ENCODE measurements at places on chromosomes 12 and 14.

- DNase-seq: peak; percentile 44
Measured at GRCh38 chr14:30994681-30995620, 30.5 kb upstream of the AP4S1 start.

DNA sequence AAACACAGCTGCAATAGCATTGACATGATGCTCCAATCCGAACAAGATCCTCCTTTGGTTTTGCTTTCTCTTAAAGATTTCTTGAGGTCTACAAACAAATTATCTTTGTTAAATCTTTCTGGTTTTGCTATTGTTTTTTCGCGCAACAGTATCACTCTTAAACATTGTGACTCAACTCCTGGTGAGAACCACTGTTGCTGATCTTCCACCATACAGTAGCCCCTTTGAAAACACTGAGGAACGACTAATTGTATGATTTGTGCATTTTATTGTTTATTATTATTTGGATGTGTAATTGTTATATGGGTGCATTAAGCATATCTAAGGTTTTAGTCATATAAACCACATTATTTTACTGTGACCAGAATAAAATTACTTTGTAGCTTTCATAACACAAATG is 282.8 kb downstream of the EGLN3 start:
- DNase-seq: no peak

DNA sequence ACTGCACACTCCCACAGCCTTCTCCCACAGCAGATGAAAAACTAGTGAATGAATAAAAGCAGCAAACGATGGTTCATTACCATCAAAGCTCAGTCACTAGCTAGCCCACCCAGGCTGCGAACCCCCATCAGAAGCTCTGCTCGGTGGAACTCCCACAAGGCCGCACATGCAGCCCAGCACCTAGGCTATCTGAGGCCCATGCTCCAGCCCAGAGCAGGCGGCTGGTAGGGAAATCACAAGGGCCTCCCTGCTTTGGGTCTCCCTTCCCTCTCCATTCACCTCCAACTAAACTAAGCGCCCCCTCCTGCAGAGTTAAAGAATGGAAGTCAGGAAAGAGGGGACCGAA is 69.0 kb downstream of the ITPK1 start:
- DNase-seq: no peak

DNA sequence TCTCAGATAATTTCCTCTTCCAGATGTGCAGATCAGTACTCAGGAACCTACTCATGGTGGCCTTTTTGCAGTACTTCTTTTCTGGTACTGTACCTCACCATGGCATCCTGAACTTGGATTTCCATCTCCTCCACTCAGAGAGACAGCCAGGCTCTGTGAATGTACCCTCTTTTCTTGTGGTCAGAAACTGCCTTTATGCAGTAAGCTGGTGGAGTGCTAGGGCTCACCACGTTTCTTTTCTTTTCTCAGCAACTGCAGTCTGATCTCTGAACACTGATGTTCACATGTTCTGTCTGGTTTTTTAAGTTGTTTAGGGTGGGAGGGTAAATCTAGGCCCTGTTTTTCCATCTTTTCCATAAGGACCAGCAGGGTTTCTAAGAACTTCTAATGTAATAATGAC is 99.8 kb upstream of the NRXN3 start:
- DNase-seq: no peak

- DNase-seq: peak; percentile 81
Measured at GRCh38 chr12:55930771-55931316, at the start of gene DGKA. Gene DGKA (plus strand): TSS chr12:55931162. CDS start chr12:55936504, 5,342 bp downstream.

DNA sequence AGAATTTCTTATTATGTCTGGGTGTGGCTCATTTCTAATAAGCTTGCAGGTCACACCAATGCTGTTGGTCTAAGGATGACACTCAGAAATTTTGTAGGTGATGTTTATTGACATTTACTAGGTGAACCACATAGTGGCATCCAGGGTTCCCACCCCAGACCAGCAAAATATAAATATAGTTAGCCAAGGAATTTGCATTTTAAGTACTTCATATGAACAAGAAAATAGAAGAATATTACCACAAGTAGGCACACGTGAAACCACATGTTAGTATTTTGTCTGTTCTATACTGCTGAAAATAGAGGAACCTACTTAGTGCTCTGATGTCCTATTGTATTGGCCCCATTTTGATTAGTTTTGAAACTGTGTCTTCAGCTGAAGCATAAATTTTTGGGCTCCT is 71.1 kb downstream of the USP15 start:
- no peak for DNase-seq

- no peak for DNase-seq
Measured at GRCh38 chr12:104551-105081, 38.0 kb downstream of the IQSEC3 start.

- DNase-seq: no peak
Measured at GRCh38 chr12:5921966-5922899, 22.8 kb downstream of the ANO2 start.

DNA sequence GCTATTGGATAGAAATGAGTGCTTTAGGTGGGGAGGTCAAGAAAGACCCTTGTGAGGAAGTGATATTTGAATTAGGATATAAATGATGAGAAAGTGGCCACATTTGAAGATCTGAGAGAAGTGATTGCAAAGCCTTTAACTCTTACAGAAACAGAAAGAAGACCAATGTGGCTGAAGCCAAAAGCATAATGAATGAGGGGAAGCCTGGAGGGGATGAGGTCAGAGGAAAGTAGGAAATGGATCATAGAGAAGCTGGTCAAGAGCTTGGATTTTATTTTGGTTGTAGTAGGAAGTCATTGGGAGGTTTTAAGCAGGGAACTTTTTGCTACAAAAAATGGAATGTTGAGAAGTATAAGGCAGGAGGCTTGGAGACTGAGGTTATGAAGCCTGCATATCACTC is 3.5 kb upstream of the GYS2 start:
- no peak for DNase-seq

- DNase-seq: no peak
Measured at GRCh38 chr12:128474916-128475315, 207.9 kb downstream of the TMEM132C start.

GRCh38 chr12:111067498-111067897 is 147.1 kb upstream of the MYL2 start:
- DNase-seq: no peak

DNA sequence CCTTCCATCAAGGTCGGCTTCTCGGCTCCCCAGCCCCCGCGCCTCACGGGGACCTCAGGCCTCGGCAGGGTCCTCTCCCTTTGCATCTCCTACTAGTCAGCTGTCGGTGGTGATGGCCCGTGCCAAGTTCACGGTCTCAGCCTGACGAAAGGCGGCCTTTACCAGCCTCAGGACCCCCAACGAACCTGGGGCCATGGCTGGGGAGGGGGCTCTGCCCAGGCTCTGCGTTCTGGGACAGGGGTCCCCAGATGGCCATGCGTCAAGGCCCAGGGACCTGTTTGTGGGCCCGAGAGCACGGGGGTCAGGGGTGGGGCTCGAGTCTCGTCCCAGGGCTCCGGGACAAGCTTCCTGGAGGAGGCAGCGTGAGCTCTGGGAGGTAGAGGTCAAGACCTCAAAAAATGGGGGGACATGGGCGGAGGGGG is 32.8 kb upstream of the DEGS2 start:
- no peak for DNase-seq

GRCh38 chr14:56207626-56208292 is 89.5 kb downstream of the PELI2 start:
- peak; percentile 21 for DNase-seq

- DNase-seq: no peak
Measured at GRCh38 chr14:30064454-30064853, 136.8 kb upstream of the PRKD1 start.

DNA sequence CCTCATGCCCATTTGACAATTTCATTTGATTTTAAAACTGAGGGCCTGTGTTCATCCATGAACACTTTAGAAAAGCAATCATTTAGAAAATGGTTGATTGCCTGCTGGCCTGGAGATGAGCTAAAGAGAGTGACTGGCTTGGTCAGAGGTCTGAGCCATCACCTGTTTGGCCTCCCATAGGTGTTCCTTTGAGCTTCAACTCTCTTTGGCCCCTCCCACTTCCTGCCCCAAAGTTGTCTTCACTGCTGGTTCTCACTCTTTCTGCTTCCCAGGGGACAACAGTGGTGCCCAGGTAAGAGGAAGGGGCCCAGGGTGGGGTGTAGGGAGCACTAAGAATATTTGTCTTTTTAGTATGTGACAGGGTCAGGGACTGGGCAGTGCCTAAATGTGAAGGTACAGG is 4.9 kb upstream of the TCP11L2 start:
- DNase-seq: no peak

GRCh38 chr12:29148911-29149690 is at the start of gene FAR2:
Gene FAR2 (plus strand): TSS chr12:29149278. CDS start chr12:29270450, 121,172 bp downstream.
- DNase-seq: peak; percentile 79

GRCh38 chr14:89927186-89927865 is 27.2 kb downstream of the EFCAB11 start:
- DNase-seq: no peak

DNA sequence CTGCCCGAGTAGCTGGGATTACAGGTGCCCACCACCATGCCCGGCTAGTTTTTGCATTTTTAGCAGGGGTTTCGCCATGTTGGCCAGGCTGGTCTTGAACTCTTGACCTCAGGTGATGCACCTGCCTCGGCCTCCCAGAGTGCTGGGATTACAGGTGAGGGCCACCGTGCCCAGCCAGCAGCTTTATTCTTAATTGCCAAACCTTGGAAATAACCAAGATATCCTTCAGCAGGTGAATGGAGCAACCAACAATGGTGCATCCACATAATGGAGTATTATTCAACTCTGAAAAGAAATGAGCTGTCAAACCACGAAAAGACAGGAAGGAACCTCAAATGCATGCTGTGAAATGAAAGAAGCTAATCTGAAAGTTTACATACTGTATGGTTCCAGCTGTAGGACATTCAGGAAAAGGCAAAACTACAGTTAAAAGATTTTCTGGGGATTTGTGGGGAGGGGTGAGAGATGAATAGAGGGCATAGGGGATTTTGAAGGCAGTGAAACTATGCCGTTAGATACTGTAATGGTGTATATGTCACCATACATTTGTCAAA is 118.8 kb upstream of the CCND2 start:
- no peak for DNase-seq

DNA sequence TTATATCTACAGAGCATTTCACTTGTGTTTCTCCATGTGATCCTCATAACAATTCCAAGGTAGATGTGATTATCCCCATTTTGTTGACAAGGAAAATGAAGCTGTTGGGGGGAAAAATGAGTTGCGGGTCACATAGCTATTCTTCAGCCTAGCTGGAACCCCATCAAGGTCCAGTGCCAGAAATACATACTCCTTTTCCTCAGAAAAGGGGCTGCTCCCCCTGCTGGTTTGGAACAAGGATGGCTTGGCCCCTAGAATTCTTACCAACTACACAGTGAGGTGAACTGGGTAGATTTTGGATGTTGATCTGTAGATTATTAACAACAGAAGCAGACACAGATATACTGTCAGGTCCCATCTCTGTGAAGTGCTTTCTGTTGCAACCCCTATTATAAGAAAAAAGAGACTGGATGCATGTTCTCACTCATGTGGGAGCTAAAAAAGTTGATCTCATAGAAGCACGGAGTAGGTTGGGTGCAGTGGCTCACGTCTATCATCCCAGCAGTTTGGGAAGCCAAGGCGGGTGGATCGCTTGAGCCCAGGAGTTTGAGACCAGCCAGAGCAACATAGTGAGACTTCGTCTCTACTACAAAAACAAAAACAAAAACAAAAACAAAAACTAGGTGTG is 8.9 kb downstream of the IKZF4 start:
- DNase-seq: peak; percentile 67

DNA sequence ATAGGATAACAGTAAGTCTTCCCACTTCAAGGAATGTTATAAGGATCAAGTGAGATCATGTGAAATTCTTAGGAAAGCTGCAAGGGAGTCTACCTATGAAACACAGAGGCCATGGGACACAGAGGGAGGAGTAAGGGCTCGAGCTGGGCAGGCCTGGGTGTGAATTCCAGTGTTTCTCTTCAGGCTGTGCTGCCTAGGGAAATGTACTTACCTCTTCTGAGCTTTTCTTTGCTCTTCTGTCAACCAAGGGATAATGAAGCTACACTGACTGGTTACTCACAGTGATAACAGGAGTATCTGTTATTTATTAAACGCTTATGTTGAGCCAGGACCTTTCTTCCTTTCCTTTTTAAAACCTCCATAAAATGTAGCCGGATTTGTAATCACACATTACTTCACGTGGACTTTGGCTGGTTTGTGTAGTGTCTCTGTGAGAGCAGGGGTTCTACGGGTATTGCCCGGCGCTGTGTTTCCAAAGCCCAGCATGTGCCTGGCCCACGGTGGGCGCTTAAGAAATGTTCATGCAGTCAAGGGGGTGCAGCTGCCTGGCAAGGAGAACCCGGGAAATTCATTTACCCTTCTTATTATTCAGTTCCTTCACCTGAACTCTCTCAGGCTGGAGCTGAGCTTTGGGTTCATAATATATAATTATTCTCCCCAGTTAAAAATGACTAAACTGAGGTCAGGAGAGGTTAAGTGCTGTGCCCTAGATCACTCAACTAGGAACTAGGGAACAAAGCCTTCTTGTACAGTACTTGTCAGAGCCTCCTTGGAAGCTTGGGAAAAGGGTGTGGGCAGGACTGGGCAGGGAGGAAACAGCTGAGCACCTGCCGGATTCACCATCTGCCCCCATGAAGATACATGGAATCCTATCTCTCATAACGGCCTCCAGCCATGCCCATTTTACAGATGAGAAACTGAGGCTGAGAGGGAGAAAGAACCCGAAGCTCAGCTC is 214.2 kb downstream of the CACNA1C start:
- DNase-seq: no peak

DNA sequence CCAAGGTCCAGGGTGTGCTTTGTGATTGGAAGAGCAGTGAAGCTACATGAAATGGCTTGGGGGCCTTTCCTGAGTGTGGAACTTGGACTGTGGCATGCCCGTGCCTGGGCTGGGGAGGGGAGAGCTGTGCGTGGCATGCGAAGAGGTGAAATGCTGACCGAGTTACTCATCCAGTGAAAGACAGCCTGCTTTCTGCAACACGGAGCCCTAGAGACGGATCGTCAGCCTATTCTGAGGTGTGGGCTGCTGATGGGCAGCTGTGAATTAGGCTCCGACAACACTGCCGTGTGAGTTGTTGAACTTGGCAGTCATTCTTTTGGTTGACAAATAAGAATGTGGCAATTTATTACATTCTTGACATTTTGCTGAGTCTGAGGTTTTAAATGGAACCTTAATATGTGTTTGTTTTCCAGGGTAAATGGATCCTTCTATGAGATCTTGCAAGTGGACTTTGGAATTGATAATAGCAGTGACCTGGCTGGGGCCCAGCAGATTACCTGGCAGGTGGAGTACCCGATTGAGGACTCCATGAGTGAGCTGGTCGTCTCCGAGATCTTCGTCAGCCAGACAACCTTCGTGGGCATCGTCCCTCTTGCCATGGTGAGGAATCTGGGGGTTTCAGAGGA is 453.9 kb downstream of the AACS start:
- DNase-seq: no peak

- DNase-seq: no peak
Measured at GRCh38 chr12:63977441-63977840, 132.9 kb downstream of the SRGAP1 start.

GRCh38 chr12:111841236-111841749 is 735 bp upstream of the MAPKAPK5 start:
- DNase-seq: no peak

DNA sequence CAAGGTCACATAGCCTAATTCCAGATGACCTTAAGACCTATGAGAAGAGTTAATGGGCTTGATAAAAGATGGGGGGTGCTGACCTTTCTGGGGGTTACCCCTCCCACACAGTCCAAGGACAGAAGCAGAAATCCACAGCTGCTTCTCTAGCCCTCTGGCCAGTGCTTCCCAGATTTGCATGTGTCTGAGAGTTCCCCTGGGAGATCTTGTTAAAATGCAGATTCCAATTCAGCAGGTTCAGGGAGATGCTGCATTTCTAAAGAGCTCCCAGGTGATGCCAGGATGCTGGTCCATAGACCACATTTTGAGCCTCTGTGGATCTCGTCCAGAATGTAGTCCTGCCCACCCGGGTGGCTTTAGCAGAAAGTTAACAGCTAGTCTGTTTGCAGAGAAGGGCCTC is 82.1 kb downstream of the WSCD2 start:
- no peak for DNase-seq

Data from OCI-M1 (cell line).